Stimulated activated CD4-positive, alpha-beta T cell treated with anti-CD3 and anti-CD28 coated beads, Interleukin-2, amount 100 ng/mL, for 4 hours (primary cell): ENCODE measurements at places on chromosomes 5 and 9.

GRCh38 chr5:141692919-141693725 is 11.1 kb upstream of the ARAP3 start:
- DNase-seq: peak; percentile 79

DNA sequence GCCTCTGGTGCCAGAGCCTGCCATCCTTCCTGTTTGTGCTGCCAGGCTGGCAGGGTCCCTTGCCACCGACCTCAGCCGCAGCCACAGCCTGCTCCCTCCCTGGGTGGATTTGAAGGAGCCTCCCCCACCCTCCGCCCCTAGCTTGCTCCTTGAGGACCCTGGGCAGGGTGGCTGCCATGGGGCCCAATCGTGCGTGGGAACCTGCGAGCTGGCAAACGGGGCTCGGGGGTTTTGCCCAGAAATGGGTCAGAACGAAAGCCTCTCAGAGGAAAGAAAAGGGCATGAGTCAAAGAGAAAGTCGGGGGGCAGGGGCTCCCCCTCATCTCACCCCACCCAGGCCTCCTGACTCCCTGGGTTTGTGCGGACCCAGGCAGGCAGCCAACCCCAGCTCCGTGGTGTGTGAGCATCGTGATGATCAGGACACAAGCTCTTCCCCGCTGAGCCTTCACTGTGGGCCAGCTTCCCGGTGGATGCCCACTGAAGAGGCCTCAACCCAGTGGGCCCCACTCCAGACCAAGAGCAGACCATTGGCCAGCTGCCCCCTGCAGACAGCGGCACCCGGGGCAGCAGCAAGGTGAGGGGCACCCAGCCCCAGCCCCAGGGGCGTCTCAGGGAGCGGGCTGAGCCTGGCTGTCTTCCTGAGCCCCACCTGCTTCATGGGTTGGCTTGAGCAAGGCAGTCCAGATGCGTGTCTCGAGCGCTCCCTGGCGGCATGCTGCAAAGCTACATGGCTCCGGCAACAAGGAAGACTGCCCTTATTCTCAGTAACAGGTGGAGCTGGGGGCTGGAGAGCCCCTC is 3.0 kb upstream of the FUT7 start:
- peak; percentile 77 for DNase-seq

DNA sequence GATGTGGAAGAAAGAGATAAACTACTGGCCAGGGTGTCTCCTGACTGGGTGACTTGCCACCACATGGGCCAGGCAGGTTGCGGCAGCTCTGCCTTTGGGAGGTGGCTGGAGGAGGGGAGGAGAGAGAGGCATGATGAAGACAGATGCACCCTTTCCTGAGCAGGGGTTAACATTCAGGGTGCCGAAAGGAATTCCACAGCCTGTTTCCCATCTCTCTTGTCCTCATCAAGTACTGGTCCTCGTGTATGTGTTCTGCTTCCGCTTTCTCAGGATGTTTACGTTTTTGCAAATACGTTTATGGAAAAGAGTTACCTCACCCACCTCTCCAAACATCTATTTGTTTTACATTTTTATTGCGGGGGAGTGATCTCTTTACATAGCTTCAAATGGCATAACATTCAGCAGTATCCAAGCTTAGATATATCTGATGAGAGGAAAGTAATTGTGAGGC is 73.4 kb downstream of the C9orf85 start:
- no peak for DNase-seq

GRCh38 chr5:104815212-104815611 is 1252.6 kb upstream of the NUDT12 start:
- no peak for DNase-seq

DNA sequence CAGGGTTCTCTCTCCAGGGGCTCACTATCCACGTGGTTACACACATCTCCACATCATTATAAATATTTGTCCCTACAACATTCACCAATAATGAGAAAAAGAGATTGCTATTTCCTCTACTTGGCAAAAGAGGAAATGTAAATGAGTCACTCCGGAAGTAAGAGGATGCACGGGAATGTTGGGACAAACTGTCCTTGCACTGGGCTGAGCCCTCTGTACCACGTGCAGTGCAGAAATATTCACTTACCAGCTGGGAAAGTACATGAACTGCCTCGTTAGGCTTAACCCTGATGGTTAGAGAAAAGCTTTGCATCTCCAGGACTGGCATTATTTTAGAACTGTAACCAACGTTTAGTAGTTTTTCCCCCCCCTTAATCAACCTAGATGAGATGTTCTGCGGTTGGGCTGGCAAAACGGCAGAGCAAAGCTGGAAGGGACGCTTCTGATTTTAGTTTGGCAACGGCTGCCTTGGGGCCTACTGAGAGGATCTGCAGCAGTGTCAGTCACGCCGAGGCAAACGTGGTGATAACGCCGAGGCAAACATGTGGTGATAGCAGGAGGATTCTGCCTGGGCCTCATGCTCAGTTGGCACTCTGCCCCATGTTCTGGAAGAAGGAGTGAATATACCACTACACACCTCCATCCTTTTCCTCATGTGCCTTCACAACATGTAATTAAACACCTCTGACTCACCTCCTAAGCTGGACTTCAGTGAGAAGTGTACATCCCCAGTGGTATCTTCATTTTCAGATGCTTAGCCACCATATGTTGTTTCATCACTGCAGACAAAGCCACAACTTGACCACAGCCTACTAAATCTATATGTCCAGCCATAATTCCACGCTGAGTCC is 661.4 kb upstream of the KLF4 start:
- no peak for DNase-seq

GRCh38 chr9:128891321-128892220 is 9.6 kb downstream of the LRRC8A start:
- no peak for DNase-seq

- no peak for DNase-seq
These were observed 4.0 kb downstream of the GFI1B start for GRCh38 chr9:132982458-132982857.

DNA sequence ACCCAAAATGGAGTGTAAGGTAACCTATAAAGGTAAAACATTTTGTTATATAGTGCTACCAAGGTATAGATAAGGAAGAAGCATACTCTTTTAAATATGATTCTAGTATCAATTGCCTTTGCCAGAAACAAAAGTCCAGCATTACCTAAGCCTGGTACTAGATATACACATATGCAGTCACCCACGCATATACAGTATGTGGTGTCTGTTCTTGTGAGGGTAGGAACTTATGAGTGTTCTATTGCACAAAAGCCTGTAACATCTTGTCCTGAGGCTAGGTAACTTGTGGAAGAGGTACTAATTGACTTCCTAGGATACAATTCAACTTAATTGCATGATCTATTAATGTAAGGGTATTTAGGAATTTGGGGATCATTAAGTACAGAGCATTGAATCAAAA is 31.3 kb upstream of the IFNE start:
- DNase-seq: no peak

DNA sequence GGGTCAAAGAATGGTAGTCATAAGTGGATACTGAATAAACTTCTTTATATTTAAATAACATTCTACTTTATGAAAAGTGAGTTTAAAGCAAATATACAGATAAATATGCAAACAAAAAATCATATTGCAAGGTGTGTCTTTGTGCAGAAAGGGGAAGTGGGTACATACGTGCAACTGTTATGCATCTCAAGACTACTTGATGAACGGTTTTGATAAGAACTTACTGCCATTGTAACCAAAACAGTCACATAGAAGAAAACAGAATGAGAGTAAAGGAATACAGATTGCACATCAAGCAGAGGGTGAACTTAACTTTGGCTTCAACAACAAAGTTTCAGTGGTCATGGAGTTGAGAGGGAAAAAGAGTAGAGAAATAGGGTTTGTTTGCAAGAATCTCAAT is 9.9 kb downstream of the CAMK4 start:
- DNase-seq: no peak

DNA sequence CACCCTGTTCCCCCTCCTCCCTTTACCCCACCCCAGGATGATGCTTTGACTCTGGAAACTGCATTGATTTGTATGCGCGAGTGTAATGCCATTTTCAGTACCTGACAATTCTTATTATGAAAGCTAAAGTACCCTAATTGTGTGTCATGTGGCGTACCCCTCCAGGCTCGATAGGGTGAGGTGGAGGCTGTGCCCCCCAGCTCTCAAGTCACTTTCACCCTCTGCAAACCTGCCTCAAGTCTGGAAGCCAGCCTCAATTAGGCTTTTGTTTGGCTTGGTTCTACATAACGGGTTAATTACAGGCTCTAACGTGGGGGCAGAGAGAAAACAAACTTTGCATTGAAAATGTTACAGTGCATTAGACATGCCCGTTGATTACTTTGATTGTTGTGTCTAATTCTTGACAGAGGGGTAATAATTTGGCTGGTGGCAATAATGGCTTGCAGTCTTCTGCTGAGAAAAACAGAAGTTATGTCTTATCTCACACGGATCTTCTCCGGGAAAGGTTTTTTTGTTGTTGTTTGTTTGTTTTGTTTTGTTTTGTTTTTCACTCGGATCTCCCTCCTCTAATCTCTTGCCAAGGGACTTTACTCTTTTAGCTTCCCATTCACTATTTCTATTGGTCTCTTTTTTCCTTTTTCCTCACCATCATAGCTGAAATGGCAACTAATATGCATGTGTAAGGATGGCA is 12.6 kb downstream of the ISL1 start:
- no peak for DNase-seq

- DNase-seq: no peak
These were observed 7.5 kb upstream of the CCDC180 start for GRCh38 chr9:97299809-97300414.
